ENCODE measurements at places on chromosomes 2 and 18. TPM values are rescaled to one million over a fixed set of nuclear protein-coding genes. Genes with fewer than 3 reads are reported as not detected.
A peak's percentile ranks its signal among the peaks of the same experiment; 100 is the strongest.

Gene SERPINB11
- not detected for total RNA-seq

Gene ALLC
- not detected for total RNA-seq

Gene PLA2R1
- 11.7 TPM for total RNA-seq

Gene FMNL2
- 45.0 TPM for total RNA-seq

Gene CFAP53
- total RNA-seq, result not detected

Gene STRADB
- 18.0 TPM for total RNA-seq

Gene FIGLA
- total RNA-seq, result not detected

- no peak for DNase-seq
Observed at GRCh38 chr2:196482119-196483065, 157.1 kb upstream of the CCDC150 start.

GRCh38 chr2:156334496-156335478 is 2.3 kb upstream of the NR4A2 start:
- DNase-seq, result peak; percentile 98

DNA sequence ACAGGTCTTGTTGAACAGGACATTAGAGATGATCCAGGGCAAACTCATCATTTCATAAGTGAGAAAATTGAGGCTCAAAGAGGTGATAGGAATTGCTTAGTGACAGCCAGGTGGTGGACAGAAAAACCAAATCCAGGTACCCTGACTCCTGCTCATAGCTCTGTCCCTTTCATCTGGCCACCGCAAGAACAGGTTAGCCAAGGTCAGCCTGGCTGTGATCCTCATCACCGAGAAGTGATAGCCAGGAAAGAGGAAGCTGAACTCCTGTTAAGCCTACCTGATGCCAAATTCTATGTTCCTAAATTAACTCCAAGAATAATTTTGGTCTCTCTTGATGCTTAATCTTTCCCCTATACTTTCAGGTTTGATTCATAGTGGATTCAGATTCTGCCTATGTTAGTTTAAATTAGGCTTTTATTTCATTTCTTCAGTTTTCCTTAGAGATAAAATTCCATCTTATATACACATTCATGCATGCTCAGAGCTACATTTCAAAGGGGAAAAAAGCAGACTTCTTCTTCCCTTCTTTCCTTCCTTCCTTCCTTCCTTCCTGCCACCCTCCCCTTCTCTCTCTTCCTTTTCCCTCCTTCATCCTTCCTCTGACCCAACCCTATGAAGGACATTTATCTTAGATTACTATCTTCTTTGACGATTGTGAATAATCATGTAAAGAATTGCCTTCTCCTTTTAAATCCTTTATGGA is 17.3 kb upstream of the CRIM1 start:
- DNase-seq, result no peak

- peak; percentile 32 for DNase-seq
Observed at GRCh38 chr2:109466674-109467575, 146.8 kb downstream of the SEPTIN10 start.

DNA sequence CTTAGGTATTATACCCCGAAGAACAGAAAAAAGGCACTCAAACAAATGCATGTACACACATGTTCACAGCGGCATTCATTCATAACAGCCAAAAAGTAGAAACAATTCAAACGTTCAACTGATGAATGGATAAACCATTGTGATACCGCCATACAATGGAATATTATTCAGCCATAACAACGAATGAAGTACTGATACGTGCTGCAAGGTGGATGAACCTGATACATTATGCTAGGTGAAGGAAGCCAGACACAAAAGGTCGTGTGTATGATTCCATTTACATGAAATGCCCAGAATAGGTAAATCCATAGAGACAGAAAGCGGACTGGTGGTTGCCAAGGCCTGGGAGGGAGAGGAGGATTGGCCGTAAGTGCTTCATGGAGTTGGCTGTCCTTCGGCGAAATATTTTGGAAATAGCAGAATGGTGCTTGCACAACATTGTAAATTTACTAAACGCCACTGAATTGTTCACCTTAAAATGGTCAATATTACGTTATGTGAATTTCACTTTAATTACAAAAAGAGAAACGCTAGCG is 750 bp upstream of the RMP24 start:
- DNase-seq, result no peak

DNA sequence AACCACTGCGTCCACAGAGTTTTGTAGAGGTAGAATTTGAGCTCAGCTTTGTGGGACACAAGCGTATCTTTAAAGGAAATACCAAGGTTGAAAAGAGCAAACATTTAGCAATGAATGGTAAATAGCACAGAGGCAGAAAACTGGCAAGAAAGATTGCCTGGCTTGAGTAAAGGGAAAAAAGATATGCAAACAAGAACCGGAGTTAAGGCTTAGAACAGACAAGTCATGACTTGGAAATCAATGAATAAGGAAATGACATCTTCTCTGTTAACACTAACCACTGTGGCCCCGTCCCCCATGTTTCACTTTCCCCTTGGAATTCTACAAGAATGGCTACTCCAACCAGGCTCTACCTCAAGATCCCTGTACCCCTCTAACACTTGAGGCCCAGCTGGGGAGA is 3.8 kb downstream of the STAM2 start:
- DNase-seq, result no peak

DNA sequence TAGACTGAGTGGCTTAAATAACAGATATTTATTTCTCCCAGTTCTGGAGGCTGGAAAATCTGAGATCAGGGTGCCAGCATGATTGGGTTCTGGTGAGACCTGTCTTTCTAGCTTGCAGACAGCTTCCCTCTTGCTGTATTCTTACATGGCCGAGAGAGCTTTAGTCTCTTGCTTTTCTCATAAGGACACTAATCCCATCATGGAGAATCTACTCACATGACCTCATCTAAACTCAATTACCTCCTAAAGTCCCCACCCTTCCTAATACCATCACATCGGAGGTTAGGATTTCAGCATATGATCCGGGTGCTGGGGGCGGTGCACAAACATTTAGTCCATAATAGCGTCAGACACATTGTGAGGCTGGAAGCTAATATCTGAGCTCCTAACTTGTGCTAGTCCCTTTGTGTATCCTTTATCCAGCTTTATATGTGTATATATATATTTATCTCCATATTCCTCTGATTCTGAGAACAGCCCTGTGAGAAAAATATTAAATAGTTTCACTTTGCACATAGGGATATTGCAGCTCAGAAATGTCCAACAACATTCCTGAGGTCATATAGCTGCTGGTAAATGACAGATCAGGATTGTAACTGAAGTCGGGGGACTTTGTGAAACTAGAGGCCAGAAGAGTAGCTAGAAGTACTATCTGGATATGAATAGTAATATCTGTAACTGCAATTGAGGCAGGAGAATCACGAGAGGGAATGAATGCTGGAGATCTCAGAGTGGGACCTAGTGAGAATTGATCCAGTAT is 28.9 kb downstream of the MARCHF4 start:
- no peak for DNase-seq

DNA sequence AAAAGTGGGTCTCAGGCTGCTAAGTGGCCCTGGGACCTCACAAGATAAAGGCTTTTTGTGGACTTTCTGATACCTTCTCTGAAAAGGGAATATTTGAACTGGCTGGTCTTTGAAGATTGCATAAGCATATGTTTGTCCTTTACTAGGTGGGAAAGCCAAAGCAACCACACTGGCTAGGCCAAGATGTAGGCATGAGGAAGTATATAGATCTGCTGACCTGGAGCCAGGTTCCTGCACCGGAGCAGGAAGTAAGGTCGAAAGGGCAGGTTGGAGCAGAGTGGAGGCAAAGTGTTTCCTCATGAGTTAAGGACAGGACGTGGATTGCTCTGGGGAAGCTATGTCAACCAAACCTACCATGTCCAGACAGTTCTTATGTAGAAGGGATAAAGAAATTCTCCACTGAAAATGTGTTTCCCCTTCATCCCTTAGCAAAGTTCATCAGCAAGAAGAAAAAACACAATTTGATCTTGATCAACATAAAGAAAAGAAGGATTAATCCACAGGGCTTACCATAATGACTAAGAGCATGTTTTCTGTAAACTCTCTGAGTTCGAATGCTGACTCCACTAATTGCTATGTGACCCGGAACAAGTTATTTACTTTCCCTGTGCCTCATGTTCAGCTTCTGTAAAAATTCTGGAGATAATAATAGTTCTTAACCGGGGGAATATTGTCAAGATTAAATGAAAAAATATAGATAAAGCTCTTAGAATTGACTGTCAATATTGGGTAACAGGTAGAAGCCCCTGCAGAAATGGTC is 156.1 kb upstream of the SRD5A2 start:
- DNase-seq, result no peak

- DNase-seq, result no peak
Observed at GRCh38 chr2:215839309-215839708, 174.0 kb downstream of the MREG start.

- DNase-seq, result no peak
Observed at GRCh38 chr2:202808754-202809153, 62.8 kb downstream of the ICA1L start.

- no peak for DNase-seq
Observed at GRCh38 chr2:21038403-21039073, 5.3 kb downstream of the APOB start.

DNA sequence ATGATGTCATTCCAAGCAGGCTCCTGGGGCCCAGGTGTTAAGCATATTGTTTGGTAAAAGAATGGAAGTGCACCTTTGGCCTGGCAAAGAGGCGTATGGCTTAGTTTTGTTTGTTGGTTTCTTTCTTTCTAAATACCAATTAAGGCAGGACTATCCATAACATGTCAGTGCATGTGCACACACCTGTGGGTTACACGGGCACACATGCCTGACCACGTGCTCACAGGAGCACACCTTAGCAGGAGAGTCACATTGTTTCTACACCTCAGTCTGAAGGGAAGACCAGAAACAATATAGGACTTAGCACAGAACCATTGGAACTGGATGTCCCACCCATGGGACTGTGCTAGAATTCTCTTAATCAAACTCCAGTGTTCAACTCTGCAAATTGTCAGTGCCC is 127.8 kb downstream of the FBXO15 start:
- DNase-seq, result no peak

GRCh38 chr2:177636672-177637071 is 244.1 kb downstream of the AGPS start:
- no peak for DNase-seq

DNA sequence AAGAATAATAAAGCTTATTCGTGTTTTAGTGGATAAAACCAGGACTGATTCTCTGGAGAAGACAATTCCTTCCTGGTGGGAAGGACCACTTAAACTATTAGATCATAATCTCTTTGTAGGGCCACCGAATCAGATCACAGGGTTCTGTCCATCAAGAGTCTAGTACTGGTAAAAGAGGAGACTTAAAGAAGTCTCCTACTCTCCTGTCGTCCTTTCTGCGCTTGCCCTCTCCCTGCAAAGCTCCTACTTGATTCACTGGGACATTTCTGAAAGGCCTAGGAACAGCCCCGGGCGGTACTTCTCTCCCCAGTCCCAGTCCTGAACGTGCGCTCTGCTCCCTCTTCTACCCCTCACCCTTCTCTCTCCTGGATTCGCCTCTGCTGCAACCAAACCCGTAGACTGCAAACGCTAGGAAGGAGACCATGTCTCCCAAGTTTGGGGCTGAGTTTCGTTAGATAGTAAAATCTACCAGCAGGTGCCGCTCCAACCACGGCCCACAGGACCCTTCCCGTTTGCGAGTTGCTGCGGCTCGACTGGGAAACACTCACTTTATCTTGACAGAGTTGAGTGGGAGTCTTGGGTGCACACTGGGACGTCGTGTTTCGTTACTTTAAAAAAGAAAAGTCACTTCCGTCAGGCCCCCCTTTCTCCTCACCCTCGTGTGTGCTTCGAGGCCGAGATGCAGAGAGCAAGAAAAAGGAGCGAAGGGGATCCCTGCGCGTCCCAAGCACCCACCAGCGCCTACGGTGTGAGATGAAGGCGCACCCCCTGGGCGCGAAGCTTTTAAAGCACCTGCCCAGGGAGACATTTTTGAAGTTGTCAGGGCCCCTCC is 923 bp downstream of the FIGLA start:
- peak; percentile 91 for DNase-seq

DNA sequence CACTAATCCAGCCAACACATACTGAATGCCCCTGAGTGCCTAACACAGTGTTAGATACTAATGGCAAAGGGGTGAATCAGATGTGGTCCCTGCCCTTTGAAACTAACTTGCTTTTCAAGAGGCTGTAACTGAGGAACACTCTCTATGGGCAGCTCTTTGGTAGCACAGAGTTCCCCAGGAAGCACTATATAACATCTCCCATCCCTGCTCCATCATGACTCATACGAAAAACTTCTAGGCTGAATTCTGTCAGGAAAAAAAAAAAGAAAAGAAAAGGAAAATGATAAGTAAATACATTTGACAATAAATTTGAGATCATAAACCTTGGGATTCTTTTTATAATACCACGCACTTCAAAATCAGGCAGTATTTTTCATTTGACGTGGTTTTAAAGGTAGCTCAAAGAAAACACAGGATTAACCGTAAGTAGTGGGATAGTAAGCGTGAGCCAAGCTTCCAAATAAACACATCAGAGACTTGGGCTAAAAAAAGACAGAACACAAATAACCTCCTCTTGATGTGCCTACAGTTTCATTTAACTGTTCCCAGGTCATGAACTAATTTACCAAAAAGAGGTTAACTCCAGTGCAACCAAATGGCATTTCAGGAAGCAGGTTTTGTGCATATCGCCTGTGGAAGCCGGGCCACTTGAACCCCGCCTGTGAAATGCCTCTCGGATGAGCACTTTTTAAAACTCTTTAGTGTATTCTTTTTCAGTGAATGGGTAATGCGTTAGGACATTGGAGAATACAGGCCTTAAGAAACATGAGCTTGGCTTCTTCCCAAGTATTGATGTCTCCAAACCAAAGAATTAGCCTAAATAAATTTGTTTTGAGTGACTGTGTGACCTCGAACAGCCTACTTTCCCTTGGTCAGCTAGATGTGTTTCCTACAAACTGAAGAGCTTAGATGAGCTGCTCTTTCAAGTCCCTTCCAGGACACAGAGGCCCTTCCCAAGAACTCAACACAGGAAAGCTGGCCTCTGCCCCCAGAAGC is 42.0 kb downstream of the RDH14 start:
- no peak for DNase-seq

- no peak for DNase-seq
Observed at GRCh38 chr18:2497797-2498196, 73.5 kb downstream of the METTL4 start.

- no peak for DNase-seq
Observed at GRCh38 chr18:37527395-37527794, 38.2 kb downstream of the CELF4 start.

DNA sequence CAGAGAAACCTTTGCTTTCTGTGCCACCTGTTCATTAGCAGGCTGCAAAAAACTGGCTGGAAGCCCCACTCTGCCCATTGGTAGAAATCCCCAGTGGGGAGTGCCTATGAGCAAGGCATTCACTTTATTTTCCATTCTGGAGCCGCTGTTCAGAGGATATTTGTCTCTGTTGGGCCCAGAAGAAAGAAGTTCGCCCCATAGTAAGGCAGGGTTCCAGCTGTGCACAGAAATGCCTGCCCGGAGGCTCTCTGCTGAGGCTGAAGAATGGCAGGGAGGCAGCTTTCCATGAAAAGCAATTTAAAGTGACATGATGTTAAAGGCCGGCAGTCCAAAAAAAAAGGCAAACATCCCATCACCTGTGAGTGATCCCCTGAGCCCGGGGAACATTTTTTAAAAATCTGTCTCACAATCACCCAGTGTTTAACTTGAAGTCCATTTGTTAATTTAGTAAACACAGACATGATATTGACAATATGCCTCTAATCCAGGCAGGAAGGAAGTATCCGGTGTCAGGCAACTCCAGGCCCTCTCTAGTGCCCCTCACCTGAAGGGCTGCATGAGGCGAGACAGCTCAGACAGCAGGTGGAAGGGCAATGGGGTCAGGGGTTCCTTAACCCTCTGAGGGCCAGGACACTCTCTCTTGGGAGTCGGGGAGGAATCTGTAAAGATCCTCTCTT is 265.1 kb upstream of the SIX2 start:
- DNase-seq, result no peak
